ENCODE measurements at places on chromosomes 3 and 15.

- no peak for DNase-seq
Measured at GRCh38 chr3:58697561-58697960, 31.0 kb upstream of the FAM3D start.

DNA sequence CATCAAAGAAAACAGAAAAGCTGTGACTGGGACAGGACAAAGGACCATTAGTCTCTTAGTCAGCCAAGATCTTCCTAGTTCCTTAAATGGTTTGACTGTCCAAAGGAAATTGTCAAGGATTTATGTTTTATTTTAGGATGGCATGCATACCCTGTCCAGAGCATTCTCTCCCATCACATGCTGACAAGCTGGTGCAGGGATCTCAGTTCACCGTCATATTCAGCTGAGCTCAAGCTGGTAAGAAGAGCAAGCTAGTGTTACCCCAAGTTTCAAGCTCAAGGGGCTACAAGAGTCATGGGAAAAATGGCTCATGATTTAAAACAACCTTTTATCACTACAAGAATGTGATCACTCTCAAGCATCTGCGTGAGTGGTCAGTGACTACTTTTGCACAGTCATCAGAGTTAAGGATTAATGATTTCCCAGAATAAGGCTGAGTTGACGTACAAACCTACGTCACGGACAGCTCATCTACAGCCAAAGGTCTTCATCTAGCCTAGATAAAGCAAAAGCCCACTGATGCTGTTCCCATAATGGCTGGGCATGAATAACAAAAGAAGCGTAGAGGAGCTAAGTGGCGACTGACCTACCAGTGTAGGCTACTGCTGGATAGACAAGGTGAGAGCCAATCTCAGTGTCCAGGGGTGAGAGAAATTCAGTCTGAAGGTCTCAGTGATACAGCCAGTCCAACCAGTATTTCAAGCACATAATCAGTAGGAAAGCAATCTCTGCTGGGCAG is 157.5 kb downstream of the GABRB3 start:
- no peak for DNase-seq

- no peak for DNase-seq
Measured at GRCh38 chr3:30227571-30228301, 378.7 kb upstream of the TGFBR2 start.

DNA sequence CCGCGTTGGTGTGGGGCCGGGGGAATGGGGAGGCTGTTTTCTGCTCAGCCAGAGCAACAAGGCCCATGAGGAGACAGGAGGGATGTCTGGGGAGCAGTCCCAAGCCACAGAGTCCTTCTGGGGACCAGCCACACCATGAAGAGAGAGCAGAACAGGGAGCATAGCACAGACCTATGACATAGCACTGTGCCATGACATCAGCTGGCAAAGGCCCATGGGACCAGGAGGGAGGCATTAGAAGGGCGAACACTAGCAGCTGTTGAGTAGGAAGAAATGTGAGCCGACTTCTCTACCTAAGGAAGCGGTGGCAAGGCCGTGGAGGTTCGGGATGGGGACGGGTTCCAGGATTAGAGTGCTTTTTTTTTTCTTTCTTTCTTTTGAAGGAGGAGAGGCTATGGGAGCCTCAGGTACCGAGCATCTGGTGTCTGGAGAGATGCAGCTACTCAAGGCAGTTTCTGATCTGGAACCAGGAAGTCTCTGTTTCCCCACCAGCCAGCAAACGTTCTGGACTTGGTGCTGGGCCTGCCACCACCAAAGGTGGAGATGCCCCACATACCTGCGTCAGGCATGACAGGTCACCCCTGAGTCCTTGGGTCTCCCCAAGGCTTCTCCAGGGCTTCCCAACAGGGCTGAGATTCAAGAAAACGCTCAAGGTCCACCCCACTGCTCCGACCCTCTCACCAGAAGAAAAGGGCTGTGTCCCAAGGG is 77.3 kb upstream of the CGNL1 start:
- no peak for DNase-seq

GRCh38 chr3:190517687-190518086 is 3.8 kb downstream of the IL1RAP start:
- no peak for DNase-seq

GRCh38 chr3:100069472-100069871 is 44.8 kb downstream of the FILIP1L start:
- DNase-seq: no peak

DNA sequence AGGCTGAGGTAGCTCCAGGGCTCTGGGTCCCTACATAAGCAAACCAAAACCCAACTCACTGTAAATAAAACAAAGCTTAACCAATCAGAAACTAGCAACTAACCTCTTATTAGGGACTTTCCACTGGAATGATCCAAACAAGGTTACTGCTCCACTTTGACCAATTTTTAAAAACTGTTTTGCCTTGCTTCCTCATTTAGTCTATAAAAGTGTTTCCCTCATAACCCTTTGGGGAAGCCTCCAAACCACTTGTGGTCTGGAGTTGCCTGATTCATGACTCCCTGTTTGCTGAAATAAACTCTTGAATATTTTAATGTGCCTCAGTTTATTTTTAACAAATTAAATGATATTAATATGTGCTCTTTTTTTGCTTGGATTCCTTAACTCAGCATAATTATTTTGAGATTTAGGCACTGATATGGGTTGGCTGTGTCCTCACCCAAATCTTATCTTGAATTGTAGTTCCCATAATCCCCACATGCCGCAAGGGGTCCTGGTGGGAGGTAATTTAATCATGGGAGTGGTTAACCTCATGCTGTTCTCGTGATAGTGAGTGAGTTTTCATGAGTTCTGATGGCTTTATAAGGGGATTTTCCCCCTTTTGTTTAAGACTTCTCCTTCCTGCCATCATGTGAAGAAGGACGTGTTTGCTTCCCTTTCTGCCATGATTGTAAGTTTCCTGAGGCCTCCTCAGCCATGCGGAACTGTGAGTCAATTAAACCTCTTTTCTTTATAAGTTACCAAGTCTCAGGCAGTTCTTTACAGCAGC is 90.6 kb downstream of the CD200R1L start:
- no peak for DNase-seq

DNA sequence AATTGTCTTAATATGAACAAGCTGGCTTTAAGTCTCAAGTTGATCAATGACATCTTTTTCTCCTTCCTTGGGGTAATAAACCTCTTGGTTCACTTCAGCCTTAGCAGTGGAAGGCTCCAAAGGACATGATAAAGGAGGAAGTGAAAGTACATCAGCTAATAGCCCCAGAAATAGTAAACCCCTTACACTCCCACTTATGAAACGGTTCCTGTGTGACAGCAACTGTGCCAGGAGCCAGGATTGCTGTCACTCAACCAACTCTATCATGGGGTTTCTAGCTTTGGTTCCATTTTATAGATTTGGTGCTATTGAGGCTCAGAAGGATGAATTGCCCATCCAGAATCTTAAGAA is 216.7 kb downstream of the ABHD5 start:
- no peak for DNase-seq

DNA sequence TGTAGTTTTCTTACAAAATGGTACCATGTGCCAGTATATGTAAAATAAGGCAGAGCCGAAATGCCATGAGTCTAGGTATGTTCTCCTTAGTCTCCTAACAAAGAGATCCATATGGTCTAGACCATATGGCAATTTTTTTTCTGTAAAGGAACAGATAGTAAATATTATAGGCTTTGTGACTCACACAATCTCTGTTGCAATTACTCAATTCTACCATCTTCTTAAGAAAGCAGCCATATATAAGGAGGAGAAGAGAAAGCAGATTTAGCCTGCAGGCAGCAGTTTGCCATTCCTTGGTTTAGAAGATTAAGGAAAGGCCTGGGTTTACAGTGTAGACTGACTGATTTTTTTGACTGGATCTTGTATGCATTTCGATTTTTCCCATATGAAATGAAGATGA is 16.3 kb upstream of the BBX start:
- no peak for DNase-seq

GRCh38 chr3:112353365-112353764 is 20.4 kb downstream of the CD200 start:
- DNase-seq: no peak

DNA sequence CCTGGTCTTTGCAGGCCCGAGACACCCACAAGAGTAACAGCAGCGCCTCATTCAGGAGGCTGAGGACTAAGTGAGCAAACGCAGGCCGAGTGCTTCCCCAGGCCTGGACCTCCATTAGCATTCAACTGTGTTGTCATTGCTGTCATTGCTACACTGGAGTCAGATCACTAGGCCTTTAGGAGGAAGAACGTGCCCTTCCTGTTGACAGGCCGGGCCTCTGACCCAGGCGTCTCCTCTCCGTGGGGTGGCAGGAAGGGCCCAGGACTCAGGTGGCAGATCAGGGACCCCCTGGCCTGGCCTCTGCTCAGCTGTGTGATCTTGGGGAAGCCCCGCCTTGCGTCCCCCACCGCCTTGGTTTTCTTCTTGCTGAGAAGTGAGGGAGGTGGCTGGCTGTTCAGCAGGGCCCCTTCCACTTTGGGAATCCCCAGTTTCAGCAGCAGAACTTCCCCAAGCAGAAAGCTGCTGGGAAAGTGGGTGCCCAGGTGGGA is 19.1 kb downstream of the ZDHHC19 start:
- DNase-seq: peak; percentile 40

GRCh38 chr3:174266476-174266875 is 592.7 kb upstream of the NAALADL2 start:
- no peak for DNase-seq

DNA sequence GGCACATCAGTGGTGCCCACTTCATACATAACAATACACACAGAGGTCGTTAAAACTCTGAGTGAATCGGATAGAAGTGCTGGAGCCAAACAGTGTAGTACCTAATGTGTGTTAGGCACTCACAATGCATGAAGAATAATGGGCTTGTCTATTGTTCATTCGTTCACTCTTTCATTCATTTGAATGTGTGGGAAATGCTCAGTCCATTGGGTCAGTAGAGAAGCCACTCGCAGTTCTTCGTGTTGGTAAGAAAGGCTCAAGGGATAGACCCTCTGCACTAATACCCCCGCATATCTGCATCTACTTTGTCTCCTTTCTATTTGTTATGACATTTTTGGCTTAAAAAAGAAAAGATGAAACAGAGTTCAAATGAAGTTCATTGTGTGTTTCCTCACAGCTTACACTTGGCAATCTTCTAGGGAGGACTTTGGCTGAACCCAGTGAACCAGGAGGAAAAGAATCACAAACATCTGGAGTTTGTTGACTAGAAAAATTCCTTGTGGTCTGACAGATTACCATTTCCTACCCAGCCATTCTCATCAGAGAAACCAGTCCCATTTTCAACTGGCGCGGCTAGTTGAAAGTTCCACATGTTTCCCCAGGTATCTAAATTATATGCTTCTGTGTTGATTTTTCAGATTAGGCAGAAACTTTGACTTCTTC is 32.8 kb upstream of the MFSD1 start:
- DNase-seq: no peak

- DNase-seq: no peak
Measured at GRCh38 chr3:135500034-135500433, 465.5 kb upstream of the PPP2R3A start.

GRCh38 chr3:64349551-64349950 is 124.3 kb upstream of the PRICKLE2 start:
- no peak for DNase-seq

- no peak for DNase-seq
Measured at GRCh38 chr3:46944191-46944590, 32.4 kb downstream of the CCDC12 start.

- DNase-seq: no peak
Measured at GRCh38 chr15:77513226-77513625, 92.5 kb downstream of the HMG20A start.

DNA sequence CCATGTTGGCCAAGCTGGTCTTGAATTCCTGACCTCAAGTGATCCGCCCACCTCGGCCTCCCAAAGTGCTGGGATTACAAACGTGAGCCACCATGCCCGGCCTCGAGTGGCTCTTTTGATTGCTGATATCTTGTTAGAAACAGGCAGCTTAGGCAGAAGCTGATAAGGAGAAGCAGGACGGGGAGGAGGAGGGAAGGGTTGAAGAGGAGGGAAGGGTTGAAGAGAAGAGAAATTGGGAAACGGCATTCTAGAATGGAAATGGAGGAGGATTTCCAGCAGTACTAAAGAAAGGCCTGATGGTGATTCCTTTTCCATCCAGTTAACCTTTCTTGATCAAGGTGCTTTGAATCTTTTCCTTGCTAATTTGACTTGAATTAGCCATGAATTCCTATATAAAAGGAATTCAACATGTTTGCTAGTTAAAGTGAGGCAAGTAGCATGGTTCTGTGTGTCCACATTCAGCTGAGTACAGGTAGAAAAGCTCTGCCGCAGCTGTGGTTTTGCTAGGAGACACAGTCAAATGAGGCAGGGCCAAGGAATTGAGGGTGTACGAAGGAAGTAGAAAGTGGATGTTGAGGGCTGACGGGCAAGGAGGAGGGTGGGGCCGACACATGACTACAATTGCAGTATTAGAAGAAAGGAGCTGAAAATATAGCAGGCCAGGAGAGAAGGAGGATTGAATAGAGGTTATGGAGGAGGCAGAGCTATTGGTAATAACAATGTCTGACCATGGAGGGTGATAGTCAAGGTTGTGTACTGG is 27.2 kb upstream of the ATP1B3 start:
- DNase-seq: no peak

DNA sequence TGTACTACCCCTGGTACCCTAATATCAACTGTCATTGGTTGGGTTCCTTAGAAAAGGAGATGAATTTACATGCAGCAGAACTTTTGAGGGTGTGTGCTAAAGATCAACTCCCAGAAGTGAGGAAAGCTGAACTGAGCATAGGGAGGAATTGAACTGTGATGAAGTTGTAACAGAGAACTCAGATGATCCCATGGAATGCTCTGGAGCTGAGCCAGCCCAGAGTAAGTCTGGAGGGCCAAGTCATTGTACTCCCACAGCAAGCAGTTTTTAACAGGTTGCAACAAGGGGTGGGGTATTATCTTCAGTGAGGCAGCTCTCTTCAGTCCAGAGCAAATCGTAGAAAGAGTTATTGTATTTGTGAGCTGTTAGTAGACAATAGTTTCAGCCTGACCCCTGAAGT is 572.3 kb downstream of the PYDC2 start:
- DNase-seq: no peak

- no peak for DNase-seq
Measured at GRCh38 chr3:5437783-5438323, 250.3 kb downstream of the EDEM1 start.

GRCh38 chr3:183033746-183034145 is 53.4 kb upstream of the DCUN1D1 start:
- DNase-seq: no peak

DNA sequence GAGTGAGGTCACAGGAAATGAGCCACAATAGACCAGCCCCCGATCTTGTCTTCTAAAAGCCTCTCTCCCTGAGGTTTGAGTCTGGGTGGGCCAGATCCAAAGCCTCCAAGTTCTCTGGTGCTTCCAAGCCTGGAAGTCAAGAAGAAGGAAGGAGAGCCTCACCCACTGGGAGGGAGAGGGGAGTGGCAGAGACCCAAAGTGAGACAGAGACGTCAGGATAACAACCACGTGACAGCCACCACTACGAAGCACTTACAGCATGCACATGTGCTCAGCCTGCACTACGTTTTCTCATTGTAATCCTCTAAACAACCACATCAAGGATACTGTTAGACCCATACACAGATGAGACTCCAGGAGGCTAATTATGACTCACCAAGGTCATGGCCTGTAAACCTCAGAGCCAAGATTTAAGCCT is 197.3 kb upstream of the LINGO1 start:
- no peak for DNase-seq

DNA sequence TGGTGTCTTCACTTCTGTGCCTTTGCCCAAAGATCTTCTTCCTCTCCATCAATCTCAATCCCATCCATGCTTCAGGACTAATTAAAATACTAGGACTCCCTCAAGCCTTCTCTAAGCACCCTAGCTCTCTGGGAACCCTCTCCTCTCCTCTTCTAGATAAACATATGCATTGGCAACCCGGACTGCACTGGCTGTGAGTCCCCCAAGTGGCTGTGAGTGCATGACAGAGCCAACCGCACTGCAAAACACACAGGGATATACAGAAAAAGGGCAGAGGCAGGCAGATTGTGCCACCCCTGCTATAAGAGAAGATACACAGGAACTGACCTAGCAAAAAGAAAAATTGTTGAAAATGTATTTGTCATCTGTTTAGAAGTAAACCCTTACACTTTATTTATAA is 457.1 kb downstream of the MFSD1 start:
- DNase-seq: no peak

Measured in activated T-helper 1 cell treated with anti-CD3 and anti-CD28 coated beads, Interleukin-2, amount 50 U/mL, for 16 hours (primary cell).